ENCODE measurements at places on chromosomes 2 and 18. TPM values are rescaled to one million over a fixed set of nuclear protein-coding genes. Genes with fewer than 3 reads are reported as not detected.

GKN1 gene
- total RNA-seq, result not detected

LRRC30 gene
- not detected for total RNA-seq

FARSB gene
- 9.4 TPM for total RNA-seq

COL4A4 gene
- 4.1 TPM for total RNA-seq

MC4R gene
- total RNA-seq, result not detected

DNER gene
- 6.2 TPM for total RNA-seq

SETBP1 gene
- total RNA-seq, result 32.8 TPM

DAPL1 gene
- total RNA-seq, result not detected

HOXD11 gene
- 8.6 TPM for total RNA-seq

DNA sequence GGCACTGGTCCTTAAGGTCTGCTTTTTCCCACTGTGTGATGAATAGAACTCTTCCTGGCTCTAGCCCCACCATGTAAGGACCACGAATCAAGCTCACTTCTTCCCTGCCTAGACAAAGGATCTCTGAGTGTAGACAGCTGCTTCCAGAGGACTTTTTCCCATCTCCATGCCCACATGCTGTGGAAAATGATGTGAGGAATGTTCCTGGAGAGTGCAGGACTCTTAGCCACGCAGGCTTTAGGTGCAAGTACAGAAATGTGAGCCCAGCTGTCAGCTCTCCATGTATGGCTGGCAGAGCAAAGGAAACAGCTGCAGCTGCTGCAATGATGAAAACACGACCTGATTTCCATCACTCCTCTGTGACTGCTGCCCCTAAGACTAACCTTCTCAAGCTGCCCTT is 35.5 kb downstream of the NXPH2 start:
- DNase-seq, result no peak

GRCh38 chr2:32735348-32735747 is 107.5 kb downstream of the TTC27 start:
- no peak for DNase-seq

- no peak for DNase-seq
These were observed 1.7 kb upstream of the PROC start for GRCh38 chr2:127416506-127417001.

DNA sequence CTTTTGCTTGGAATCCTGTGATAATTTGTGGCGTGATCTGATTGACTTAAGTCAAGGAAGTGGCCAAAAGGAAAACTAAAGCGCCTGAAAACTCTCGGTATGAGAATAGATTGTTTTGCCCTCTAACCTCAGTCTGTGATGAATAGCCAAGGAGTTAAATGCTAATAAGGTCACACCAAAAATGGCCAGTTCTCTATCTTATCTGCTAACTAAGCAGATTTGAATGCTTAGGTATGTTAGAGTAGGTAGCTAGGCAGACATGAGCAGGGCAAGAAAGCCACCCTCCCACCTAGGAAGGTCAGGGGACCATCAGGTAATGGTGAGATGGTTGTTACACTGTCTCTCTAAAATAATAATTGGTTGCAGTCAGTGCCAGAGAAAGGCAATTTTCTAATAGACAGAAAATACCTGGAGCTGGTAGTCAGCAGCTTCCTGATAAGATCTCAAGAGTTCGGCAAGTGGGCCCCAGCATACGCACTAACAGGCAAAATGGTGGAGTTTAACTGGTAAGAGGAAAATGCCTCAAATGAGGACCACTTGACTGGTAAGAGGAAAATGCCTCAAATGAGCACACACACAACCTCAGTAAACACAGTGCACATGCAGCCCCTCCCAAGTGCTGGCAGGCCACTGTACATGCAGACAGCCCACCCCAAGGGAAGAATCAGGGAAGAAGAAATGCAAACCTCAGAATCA is 468.4 kb downstream of the MBD2 start:
- DNase-seq, result no peak

DNA sequence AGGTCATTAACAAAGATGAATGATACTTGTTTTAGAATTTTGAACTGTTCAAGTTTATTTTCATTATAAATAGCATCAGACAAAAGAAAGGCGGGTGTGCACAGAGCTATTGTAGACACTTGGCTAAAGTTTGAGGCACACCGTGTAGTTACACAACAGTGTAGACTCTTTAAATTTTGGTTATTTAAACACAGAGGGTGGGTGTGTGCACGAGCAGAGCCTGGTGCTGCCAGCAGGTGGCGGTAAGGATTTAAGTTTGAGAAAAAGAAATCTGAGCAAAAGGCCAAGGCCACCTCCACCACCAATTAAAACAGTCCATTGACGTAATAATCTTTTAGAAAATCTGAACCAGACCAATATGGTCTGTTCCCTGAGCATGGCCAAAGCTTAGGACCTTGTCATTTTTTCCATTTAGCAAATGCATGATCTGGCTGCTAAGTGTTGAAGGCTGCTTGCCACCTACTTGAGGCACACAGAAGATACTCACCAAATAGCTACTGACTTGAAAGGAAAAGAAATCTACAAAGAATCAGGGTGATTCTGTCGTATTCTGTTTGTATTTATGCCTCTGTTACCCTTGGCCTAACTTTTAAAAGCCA is 14.3 kb downstream of the COPS7B start:
- no peak for DNase-seq

DNA sequence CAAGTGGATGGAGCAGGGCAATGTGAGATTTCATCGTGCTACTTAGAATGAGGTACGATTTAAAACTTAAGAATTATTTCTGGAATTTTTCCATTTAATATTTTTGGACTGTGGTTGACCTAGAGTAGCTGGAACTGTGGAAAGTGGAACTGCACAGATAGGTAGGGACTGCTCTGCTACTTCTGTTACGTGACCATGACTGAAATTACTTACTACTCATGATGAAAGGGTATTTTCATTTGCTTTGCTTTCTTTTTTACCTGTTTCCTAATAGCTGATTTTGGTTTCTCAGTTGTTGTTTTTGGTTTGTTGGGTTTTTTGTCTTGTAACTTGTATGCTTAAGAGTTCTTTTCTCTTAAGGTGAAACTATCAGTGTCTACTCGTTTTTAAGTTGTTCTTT is 11.4 kb downstream of the UBE2E3 start:
- DNase-seq, result no peak

DNA sequence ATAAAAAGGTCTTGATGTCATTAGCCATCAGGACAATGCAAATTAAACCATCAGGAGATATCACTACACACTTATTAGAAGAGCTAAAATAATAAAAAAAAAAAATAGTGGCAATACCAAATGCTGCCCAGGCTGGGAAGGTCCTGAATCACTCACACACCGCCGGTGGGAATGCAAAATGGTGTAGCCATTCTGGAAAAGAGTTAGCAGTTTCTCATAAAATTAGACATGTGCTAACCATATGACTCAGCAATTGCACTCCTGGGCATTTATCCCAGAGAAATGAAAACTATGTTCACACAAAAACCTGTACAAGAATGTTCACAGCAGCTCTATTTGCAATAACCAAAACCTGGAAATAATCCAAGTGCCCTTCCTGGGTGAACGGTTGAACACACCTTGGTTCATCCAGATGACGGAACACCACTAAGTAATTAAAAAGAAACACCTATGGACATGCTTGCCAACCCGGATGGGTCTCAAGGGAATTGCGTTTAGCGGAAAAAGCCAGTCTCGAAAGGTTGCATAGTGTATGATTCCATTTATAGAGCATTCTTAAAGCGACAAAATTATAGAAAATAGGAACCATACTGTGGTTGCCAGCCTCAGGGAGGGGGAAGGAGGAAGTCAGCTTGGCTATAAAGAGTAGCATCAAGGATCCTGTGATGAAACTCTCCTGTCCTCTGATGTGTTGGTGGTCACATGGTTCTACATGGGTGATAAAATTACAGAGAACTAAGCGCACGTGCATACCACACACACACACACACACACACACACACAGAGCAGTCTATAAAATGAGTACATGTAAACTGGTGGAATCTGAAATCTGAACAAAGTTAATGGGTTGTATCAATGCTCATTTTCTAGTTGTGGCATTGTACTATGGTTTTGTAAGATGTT is 4.6 kb downstream of the MBP start:
- DNase-seq, result peak; percentile 66

- DNase-seq, result no peak
These were observed 351.5 kb downstream of the TXNL1 start for GRCh38 chr18:56286775-56287325.

GRCh38 chr2:239062743-239063142 is 214.9 kb downstream of the TWIST2 start:
- no peak for DNase-seq

DNA sequence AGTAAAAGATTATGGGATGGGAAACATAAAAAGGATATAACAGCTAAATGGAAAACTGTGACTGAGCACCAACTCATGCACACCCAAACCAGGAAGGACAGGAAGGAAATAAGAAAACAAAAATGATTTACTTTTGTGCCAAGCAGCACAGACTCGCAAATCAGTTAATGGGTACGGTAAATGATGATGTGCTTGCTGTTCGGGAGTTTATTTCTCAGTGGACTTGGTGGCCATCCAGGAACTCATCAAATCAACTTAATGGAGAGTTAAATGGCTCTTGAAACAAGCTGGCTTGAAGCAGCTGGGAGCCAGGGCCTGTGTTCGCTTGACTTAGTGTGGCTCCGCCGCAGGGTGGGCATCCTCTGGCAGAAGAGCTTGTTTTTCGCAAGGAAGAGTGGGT is 36.2 kb downstream of the MTCL1 start:
- no peak for DNase-seq

Data from uterus (tissue), 4 donors.